ENCODE measurements at places on chromosomes 4 and X.

GRCh38 chr4:6674500-6675149 is 19.1 kb upstream of the S100P start:
- DNase-seq = peak; percentile 48

- no peak for DNase-seq
These were observed 71.9 kb downstream of the GC start for GRCh38 chr4:71711985-71712348.

GRCh38 chr4:74631338-74631737 is 163.0 kb downstream of the BTC start:
- no peak for DNase-seq

- no peak for DNase-seq
These were observed 62.7 kb upstream of the GPC4 start for GRCh38 chrX:133477986-133478385.

DNA sequence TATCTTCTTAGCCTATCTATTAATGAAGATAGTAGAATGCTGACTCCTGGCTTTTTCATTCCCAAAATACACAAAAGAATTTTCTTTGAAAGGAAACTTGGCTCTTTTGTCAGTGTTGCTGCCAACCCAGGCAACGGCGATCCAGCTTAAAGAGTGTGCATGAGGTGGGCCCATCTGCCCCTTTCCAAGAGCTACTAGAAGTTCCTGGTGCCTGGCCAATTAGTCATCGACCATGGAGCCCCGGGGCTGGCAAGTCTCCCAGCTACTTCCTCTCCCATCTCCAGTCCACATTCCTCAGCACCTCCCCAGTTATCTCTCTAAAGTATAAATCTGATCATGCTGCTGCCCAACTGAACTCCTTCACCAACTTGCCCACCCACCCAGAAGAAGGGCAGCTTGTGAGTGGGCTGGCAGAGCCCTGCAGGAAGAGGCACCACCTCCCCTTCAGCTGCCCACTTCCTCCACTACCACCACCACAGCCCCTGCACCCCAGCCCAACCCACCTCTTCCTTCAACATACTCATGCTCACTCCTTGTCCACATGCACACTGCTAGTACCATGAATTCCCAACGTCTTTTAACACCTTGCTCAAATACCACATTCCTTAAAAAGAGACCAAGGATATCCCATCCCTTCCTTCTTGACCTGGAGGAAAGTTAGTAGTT is 158.2 kb upstream of the MAP3K15 start:
- peak; percentile 80 for DNase-seq

DNA sequence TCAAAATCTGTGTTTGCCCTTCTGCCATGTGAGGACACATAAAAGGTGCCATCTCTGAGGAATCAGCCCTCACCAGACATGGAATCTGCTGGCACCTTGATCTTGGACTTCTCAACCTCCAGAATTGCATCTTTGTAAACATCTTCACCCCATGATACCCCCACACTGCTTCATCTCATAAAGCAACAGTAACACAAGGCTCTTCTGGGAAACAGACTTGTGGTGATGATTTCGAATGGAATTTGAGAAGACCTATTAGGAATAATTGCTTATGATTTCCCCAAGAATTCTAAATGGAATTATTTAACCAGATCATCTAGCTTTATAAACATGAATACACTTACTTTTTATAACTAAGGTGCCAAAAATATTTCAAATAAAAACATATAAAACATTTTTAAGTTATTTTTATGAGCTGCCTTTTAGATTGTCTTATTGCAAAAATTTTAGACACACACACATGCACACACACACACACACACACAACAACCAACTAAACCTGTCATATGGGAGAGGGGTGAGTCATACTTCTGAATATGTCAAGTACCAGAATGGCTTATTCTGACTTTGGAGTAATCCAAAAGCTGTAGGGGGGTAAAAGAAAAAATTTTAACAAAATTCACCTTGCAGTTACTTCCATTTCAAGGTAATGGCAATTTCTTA is 82.0 kb downstream of the USP46 start:
- no peak for DNase-seq

GRCh38 chr4:52554612-52555355 is 104.3 kb downstream of the USP46 start:
- no peak for DNase-seq

DNA sequence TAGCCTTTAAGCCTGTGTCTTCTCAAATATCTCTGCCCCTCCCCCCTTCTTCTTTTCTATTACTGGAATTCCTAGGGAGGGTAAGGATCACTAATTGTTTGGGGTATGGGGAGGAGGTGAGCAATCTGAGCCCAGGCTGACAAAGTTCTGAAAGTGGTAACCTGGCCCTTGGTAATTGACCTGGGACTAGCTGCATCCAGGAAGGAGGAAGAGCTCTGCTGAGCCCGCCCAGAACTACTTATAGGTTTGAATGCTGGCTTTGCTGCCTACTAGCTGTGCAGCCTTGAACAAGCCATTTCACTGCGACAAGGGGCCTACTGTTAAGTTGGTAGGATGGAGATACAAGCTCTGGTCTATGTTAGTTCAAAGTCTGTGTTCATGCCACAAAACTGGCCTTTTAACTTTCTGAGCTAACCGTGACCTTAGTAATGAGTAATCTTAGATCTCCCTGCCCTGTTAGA is 37.8 kb downstream of the DGKK start:
- DNase-seq = no peak

DNA sequence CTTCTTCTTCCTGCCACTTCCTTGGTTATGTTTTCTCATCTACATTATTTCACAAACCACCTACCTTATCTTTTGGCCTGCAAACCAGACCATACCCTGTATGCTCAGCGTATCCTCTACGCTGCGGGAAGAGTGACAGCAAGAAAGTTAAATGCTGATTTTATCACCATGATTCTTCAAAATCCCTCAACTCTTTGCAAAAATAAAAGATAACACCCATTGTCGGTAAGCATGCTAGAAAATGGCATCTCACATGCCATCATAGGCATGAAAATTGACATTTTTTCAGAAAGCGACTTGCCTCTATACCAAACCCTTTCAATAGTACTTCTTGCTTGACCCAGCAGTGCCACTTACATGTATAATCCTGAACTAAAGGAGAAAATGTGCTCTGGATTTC is 102.0 kb downstream of the HPGD start:
- no peak for DNase-seq

DNA sequence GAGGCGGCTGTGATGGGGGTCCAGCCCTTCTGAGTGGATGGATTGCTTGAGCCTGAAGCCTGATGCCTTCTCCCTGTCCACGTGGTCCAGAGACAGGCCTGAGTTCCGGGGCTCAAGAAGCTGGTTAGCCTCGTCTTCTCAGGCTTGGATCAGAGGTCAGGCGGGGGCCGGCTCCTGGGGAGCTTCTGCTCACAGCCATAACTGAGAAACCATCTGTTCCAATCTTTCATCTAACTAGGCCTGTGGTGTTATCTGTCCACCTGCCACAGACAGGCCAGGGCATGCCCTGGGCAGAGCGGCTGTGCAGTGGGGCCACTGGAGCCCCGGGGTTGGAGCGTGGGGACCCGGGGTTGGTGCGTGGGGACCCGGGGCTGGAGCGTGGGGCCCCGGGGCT is 63.1 kb downstream of the SORCS2 start:
- no peak for DNase-seq

DNA sequence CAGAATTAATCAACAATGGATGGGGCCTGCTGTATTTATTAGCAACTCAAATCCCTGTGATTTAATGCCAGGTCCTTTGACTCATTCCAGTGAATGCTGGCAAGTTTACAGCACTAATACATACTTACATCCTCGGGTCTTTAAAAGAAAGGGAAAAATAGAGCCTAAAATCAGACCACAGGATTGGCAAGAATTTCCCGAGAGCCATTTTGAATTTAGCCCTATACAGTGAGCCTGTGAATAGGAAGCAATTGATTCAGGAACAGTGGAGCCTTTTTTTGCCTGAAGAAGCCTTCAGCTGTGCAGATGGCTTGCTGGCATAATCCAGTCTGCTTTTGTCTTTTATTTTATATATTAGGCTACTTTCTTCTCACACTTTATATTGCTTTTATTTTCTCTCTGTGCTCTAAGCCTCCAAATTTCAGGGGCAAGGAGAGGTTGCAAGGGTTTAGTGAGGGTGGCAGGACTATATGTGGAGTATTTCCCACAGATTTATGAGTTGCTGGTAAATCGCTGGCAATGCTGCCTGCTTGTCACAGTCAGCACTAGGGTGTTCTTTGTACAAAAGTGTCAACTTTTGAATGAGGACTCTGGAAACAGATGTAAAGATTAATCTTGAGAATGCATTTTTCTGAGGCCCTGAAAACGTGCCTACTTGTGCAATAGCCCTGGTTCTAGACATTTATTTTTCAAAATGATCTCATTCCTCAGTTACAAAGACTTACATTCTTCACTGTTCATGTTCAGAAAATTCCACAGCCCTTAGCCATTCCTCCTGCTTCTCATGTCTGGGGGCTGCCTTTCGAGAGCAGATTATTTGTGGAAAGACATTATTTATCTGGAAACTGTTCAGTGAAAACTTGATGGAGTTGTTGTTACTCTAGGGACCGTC is 303.5 kb downstream of the SPRY1 start:
- no peak for DNase-seq

DNA sequence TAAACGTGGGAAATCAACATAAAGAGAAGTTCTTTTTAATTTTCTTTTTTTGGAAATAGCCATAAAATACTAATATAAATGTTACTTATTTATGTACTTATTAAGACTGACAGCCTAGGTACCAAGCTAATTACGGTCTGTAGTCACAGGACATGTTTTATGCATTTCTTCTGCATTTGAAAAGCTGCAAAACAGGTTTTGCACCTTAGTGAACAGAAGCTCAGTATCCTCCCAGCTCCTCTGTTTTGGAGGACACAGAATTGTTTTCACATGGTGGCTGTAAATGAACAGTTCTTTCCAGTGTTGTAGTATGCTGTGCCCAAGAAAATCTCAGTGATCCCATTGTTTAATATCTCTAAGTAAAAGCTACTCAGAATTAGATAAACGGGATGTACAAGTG is 1788.0 kb upstream of the TENM3 start:
- no peak for DNase-seq

GRCh38 chrX:112967341-112967740 is 126.7 kb upstream of the AMOT start:
- no peak for DNase-seq

- DNase-seq = no peak
These were observed 384.6 kb downstream of the HNRNPD start for GRCh38 chr4:81989202-81989601.

DNA sequence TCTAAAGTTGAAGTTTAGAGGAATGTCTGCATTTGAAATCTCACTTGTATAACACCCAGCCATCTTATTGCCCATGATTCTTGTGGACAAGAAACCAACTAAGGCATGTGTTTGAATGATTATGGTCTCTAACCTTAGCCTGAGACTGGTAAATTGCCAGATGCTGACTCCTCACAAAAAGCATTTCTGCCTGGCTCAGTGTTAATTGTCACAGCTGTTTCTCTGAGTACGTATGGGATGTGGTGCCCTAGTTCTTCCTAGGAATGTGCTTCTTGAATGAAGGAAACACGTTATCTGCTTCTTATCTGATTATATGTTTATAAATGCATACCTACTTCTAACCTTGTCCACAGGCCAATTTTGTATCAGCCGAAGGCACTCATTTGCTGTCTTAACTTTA is 63.1 kb upstream of the NDP start:
- no peak for DNase-seq

- DNase-seq = no peak
These were observed 46.0 kb downstream of the SLC7A11 start for GRCh38 chr4:138196153-138196552.

GRCh38 chrX:152735860-152736511 is 2.4 kb downstream of the MAGEA12 start:
- no peak for DNase-seq

DNA sequence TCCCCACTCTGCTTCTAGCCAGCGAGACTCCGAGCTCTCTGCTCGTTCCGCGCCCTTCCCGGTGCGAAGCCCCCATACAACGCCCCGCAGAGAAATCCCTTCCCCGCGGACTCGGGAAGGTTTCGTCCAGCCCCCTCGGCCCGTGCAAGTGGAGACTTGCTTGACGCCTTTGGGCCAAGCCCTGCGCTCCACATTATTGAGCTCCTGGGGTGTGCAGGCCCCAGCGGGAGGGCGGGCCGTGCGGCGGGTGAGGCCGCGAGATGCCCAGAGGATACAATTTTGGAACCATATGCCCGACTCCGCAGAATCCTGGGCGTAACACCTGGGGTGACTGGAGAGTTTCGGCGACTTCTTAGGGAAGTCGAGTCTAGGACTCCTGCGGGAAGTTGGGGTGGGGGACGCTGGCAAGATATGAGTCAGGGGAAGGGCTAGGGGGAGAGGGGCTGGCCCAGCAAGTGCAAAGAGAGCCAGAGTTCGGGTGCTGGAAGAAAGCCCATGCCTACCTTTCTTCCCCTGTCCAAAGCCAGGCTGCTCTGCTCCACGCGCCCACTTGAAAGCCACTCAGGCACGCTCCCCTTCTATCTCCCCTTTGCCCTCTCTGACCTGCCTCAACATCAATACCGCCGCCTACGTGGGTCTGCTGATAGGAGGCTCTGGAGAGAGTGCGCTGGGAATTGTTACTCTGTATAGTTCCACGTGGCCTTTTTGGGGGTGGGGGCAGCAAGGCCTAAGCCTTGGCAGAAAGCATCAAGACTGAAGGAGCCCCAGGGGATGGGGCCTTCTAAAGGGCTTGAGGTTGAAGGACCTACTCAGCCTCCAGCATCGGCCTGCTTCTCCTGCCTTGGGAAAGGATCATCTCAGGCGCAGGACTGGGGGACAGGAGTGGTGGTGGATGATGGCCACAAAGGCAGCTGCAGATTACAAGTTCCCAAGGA is 1.2 kb upstream of the ELF4 start:
- peak; percentile 19 for DNase-seq

DNA sequence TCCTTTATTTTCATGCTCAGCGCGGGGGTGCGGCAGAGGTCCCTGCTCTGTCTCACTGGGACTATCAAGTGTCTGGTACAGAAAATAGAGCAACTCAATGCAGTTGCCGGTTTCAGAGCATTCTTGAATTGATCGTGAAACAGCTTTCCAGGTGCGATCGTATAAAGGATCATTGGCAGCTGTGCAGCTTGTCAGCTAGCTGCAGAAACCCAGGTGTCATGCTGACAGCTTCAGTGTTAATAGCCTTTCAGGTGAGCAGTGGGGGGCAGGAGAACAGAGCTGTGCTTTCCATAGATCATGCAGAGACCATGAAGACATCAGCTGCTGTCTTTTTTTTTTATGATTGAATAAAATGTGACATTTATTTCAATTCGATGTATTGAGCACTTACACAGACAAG is 583.9 kb downstream of the NLGN4X start:
- DNase-seq = no peak

Measured in ACHN (cell line).